Activated T-helper 1 cell treated with anti-CD3 and anti-CD28 coated beads, Interleukin-2, amount 50 U/mL, for 16 hours (primary cell): ENCODE measurements at places on chromosomes 6 and 20.

GRCh38 chr6:6810727-6811126, 222.2 kb downstream of the LY86 start:
- no peak for DNase-seq

DNA sequence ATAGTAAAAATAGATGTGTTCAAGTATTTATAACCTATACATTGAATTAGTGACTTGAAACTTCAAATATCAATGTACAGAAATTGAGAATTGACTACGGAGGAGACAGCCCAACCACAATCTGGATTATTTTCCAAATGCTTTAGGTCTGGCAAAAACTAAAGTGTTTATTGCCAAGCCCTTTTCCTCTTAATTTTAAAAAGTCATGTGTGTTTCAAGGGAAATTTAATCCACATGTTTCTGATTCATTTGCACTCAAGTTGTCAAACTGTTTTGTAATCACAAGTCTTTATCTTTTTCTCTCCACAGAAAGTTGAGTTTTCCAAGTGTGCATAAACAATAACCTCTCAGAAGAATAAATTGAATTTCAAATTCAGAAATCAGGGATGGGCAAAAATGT, 350.8 kb upstream of the RSPO3 start:
- DNase-seq: no peak

DNA sequence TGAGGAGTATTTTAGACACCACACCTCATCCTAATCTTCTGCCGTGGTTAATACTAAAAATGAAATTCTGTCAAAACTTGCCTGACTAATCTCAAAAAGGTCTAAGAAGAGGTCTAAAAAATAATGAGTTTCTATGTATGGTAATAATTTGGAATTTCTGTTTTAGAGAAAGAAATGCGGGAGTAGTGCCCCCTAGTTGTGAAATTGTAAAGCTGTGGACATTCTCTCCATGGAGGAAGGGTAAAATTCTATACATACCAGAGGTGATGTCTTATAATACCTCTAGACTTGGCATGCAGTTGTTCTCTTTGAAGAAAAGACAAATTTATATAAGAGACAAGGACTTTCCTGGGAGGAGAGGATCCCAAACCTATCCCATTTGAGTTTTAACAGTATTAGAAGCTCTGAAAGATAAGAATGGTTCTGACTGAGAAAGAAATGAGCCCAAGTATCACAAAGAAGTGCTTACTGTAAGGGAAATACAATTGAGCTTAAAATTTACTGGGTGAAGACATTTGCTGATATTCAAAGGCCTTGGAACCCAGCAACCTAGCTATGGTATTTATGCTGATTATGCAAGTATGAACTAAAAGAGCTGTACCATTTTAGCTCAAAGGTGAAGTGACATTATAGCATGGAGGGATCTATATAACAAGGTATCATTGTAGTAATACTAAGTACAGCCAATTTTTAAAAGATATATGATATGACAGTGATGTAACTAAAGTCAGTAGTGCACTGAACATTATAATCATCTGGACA, 5.1 kb upstream of the EPHA7 start:
- DNase-seq: no peak

- no peak for DNase-seq
These were observed 15.6 kb downstream of the ILRUN start for GRCh38 chr6:34680802-34681515.
